ENCODE measurements at places on chromosomes 7 and 10. TPM values are rescaled to one million over a fixed set of nuclear protein-coding genes. Genes with fewer than 3 reads are reported as not detected.

The TMED4 gene
- 66.2 TPM for total RNA-seq

The ZC3HAV1L gene
- 0.25 TPM for total RNA-seq

The MYL10 gene
- not detected for total RNA-seq

The C10orf62 gene
- total RNA-seq, result not detected

The VAX1 gene
- total RNA-seq, result not detected

The ADARB2 gene
- not detected for total RNA-seq

The WNT8B gene
- not detected for total RNA-seq

The SLC18A2 gene
- 0.04 TPM for total RNA-seq
